ENCODE measurements at places on chromosomes 16 and 17.

GRCh38 chr17:38330941-38331411, 12.8 kb downstream of the GPR179 start:
- DNase-seq, result no peak

DNA sequence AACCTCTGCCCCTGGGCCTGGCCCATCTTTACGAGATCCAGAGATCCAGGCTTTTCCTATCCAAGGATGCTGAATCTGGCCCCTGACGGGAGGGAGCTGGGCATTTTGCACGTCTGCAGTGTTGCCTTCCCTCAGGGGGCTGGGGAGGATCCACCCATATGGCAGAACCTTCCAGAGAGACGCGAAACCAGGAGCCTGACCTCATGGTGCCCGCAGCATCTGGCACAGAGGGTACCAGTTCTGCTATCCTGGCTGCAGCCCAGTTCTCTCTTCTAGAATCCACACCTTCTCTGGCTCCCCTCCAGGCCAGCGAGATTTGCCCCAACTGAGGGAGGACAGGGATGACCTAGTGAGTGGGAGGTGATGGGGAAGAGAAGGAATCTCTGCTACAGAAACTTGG, 20.5 kb upstream of the ZNF652 start:
- no peak for DNase-seq

- no peak for DNase-seq
Measured at GRCh38 chr16:10114409-10114808, 67.8 kb downstream of the GRIN2A start.

- peak; percentile 65 for DNase-seq
Measured at GRCh38 chr17:40450175-40450574, 6.9 kb downstream of the IGFBP4 start.

DNA sequence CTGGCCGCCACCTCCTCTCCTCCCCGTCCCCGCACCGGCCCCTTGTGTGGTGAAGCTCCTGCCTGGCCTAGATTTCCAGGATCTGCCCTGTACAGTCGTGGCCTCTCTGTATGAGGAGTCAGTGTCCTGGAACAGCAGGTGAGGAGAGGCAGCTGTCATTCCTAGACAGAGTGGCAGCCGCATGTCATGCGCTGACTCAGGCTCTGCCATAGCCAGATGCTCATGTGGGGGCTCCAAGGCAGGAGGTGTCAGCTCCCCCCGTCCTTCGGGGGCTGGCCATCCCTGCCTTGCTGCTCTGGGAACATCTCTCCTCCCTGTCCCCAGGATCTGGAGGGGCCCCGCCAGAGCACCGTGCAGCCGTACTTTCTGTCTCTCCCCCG, 60.4 kb downstream of the BAIAP2 start:
- no peak for DNase-seq

DNA sequence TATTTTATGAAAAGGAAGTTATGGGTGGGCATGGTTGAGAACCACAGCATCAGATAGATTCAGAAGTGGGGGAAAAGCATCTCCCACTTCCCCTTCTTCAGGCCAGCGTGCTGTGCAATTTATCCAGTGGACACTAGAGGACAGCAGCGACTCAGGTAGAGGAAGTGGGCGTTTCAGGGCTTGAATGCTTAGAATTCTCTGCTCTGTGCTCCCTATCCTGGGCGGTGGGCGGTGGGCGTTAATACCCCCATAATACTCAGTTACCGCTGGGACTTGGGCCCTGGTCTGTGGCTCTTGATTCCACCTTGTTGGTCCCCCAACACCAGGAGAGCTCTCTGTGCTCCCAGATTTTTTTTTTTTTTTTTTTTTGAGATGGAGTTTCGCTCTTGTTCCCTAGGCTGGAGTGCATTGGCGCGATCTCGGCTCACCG, 3.7 kb upstream of the LYZL6 start:
- DNase-seq, result peak; percentile 81

GRCh38 chr17:81524039-81524864, 3.9 kb upstream of the FSCN2 start:
- DNase-seq, result no peak
